ENCODE measurements at places on chromosomes 3 and 15.

DNA sequence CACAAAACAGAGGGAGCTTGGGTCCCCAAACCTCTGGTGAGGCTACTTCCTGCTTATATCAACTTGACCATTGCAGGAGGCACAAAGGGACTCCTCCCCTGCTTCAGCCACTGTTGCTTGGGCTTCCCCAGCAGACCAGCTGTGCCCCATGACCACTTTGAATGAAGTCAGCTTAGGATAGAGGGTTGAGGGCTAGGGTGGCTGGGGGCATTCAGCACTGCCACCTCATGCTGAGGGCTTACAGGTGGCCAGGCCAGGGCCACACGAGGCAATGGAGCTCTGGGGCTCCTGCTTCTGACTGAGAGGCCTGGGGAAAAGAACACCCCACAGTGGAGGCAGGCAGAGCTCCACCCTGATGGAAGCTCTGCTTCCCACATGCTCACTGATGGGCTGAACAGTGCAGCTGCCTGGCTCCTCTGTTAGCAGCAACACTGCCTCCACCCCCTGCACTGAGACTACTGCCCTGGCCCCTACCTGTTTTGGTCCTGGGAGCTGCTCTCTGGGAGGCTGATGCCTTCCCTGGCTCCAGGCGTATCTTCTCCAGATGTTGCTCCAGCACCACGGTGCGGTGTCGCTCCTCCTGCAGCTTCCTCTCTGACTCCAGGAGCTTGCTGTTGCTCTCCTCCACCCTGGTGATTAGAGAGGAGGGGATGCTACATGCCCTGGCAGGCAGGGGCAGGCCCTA, 10.2 kb upstream of the HHATL start:
- ATAC-seq, result no peak

GRCh38 chr15:99603828-99604227, 38.0 kb downstream of the MEF2A start:
- ATAC-seq, result no peak

- no peak for ATAC-seq
These were observed 119.6 kb downstream of the STT3B start for GRCh38 chr3:31652296-31652695.

- no peak for ATAC-seq
These were observed 657 bp downstream of the PATL2 start for GRCh38 chr15:44710236-44711095.

GRCh38 chr3:101861212-101861788, 12.0 kb downstream of the NFKBIZ start:
- no peak for ATAC-seq

Measured in SK-N-SH treated with all-trans-retinoic acid at 6 μM for 48 hours (cell line).